ENCODE measurements at places on chromosomes 1 and 21. TPM values are rescaled to one million over a fixed set of nuclear protein-coding genes. Genes with fewer than 3 reads are reported as not detected.

DNA sequence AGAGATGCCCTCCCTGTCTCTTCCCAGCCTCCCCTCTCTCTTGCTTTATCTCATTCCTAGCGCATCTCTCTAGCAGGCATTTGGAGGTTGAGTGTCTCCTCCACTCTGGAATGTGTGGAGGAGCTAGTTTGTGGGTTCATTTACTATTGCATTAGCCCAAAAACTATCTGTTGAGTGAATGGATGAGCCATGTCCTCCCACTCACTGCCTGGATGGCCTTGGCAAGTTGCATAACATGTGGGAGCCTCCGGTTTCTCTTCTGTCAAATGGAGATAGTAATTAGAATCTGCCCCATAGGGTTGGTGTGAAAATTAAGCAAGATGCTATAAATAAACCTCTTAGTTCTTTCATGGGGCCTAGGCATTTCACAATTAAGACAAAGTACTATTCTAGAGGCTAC lies 181.8 kb downstream of the KAZN start:
- DNase-seq = no peak

- DNase-seq = peak; percentile 17
These were observed 5.9 kb downstream of the CLCA2 start for GRCh38 chr1:86429835-86430234.

DNA sequence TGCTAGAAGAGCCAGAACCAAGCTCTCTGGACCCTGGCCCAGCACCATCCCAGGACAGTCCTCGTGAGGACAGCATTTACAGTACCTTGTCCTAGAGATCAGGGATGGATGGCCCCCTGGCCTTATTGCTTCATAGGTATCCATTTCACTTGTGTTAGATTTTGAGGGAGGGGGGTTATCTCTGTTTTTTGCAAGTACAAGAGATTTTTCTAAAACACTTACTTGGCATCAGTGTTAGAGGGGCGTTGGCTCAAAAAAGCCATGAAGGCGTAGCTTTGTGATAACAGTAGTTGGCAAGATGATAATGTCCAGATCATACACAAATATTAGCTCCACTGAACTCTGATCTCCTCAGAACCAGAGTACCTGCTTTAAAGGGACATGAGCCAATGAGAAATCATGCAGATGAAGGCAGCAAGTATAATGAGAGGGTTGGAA lies 5.8 kb upstream of the ATP1B1 start:
- no peak for DNase-seq

- DNase-seq = no peak
These were observed 321.6 kb downstream of the LMO4 start for GRCh38 chr1:87650306-87650705.

GRCh38 chr1:94783342-94784189 lies 36.6 kb upstream of the SLC44A3 start:
- DNase-seq = no peak

- peak; percentile 64 for DNase-seq
These were observed 178.0 kb downstream of the HIVEP3 start for GRCh38 chr1:41740630-41741239.

DNA sequence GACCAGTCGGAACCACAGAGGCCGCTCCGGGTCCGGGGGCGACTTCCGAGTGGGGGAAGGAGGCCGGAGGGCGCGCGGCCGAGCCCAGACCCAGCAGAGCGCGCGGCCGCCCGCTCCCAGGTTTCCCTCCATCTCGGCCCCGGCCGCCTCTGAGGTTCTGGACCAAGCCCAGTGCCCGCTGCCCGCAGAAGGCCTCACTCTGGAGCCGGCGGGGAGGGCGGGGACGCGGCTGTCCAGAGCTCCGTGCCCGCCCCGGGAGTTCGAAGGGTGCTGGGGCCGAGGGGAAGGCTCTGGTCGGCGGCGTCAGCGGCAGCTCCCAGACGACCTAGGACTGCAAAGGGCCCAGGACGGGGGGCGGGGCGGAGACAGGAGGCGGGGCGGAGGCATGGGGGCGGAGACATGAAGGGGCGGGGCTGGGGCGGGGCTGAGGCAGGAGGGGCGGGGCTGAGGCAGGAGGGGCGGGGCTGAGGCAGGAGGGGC lies 48.0 kb upstream of the SLC19A1 start:
- peak; percentile 92 for DNase-seq

DNA sequence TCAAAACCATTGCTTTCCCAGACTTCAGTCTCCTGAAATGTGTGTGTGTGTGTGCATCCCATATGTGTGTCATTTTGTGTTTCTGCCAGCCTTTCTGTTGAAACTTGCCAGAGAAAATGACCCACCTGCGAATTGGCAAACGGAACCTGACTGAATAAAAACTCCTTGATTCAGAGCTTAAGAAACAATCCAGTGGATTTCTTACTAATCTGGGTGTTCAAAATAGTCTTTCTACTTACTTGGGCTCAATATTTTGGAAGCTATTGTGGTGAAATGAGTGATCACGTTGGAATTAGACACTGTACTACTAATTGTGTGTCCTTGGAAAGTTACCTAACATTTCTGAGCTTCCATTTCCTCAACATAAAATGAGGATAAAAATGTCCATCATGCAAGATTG lies 138.9 kb upstream of the ERG start:
- DNase-seq = no peak

DNA sequence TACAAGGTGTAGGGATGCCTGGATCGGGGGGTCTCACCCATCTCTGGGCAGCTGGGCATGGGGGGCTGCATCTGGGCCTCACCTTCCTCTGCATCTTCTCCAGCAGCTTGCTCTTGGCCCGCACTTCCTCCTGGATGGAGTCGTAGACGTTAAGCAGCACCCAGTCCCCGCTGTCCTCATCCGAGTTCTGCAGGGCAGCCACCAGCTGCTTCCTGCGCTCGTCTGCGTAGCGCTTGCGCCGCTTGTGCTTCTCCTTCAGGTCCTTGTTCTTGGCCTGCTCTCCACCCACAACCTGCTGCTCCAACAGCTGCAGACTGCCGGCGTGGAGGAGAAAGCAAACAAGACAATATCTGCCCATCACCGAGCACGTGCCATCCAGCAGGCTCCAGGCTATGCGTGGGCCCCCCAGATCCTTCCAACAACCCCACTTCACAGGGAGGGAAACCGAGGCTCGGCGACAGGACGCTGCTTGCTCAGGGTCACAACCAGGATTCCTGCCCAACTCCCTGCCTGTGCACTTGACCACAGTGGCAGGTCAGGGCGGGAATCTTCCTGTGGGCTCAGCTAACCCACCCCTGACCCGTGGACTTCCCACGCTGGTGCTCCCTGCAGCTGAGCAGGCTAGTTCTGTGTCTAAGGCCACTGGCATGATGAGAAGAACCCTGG lies 21.5 kb upstream of the DDOST start:
- DNase-seq = no peak

The CR1L gene
- total RNA-seq = not detected

The PIK3R3 gene
- total RNA-seq = 0.46 TPM

The C1QTNF12 gene
- 1.1 TPM for total RNA-seq

The CHIT1 gene
- 0.63 TPM for total RNA-seq

The ADAM15 gene
- total RNA-seq = 42.4 TPM

The KLHL21 gene
- total RNA-seq = 12.4 TPM

The ILDR2 gene
- 9.1 TPM for total RNA-seq

Data from activated CD4-positive, alpha-beta T cell treated with anti-CD3 and anti-CD28 coated beads for 36 hours (primary cell).